T-helper 17 cell (primary cell): ENCODE measurements at places on chromosomes 4 and X.

DNA sequence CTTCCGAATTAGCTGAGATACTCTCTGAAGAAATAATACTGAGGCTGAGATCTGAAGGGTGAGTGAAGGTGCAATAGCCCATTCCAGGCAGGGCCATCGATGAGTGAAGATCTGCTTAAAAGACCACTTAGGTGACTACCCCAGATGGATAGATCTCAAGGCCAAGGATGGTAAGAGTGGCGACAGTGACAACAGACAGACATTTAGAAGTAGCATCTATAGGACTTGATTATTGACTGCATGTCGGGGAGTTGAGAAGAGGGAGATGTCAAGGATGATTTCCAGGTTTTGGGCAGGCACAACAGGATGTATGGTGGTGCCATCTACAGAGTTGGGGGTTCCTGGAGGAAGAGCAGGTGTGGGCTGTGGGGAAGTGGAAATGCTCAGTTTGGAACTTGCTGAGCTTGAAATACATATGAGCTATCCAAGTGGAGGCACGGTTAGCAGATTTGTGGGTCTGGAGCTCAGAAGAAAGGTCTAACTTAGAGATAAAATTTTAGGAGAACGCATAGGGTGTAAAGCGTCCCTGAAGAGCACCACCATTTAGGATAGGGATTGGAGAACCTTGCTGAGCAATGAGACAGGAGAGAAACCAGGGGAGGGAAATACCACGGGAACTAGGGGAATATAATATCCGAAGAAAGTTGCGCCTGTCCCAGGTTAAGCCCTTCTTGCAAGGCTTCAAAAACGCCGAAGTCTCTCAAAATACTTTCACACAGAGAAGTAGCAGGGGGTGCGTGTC lies 688 bp downstream of the UFSP2 start:
- DNase-seq: no peak

- no peak for DNase-seq
Measured at GRCh38 chrX:111100191-111100590, 4.2 kb downstream of the PAK3 start.

GRCh38 chr4:154877110-154877760 lies 96.2 kb downstream of the RBM46 start:
- no peak for DNase-seq

DNA sequence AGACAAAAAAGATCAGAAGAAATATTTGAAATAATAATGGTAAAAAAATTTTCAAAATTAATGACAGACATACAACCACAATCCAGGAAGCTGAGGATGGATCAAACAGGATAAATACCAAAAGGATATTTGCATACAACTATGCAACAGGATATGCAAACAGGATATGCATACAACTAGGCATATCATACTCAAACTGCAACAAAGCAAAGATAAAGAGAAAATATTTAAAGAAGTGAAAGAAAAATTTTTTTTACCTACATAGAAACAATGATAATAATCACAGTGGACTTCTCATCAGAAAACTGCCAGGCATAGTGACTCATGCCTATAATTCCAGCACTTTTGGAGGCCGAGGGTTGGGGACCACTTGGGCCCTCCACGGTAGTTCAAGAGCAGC lies 11.3 kb upstream of the DHX15 start:
- DNase-seq: no peak

DNA sequence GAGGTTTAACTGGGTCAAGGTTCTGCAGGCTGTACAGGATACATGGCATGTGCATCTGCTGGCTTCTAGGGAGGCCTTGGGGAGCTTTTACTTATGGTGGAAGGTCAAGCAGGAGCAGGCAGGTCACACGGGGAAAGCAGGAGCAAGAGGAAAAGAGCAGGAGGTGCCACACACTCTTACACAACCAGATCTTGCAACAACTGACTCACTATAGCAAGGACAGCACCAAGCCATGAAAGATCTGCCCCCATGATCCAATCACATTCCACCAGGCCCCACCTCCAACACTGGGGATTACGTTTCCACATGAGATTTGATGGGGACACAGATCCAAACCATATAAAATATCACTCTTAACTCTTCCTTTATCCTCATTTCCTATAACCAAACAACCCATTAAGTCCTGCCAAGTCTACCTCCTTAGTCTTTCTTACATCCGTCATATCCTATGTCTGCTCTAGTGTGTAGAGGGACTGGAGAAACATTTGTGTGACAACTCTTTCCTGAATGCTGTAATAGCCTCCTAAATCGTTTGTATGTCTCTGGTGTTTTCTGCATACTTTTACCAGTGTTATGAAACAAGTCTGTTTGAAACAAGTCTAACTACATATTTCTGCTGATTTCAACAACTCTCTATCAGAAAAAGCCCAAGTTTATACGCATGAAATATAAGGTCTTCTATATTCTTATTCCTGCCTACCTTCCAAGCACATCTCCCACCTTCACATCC lies 8.3 kb upstream of the RAP2C start:
- DNase-seq: no peak

DNA sequence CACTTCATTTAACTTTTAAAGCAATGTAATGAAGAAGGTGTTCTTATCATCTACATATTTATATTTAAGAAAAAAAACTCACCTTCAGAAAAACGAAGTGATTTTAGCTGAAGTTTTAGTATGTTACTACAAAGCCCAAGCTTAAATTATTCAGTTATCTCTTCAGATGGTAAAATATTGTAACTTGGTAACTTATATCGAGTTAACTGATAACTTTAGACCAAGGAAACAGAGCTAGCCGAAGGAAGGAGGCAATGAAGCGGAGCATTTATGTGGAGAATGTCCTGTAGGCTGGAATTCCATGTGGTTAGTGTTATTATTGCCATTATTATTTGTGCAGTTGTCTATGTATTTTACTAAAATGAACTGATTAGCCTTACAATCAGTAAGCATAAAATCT lies 1102.1 kb upstream of the LCORL start:
- DNase-seq: no peak
